Left ventricle myocardium inferior (tissue), 1 donor: ENCODE measurements at places on chromosomes 4 and X.
A peak's percentile ranks its signal among the peaks of the same experiment; 100 is the strongest.

GRCh38 chrX:39682778-39683177, 415.0 kb downstream of the BCOR start:
- no peak for DNase-seq

DNA sequence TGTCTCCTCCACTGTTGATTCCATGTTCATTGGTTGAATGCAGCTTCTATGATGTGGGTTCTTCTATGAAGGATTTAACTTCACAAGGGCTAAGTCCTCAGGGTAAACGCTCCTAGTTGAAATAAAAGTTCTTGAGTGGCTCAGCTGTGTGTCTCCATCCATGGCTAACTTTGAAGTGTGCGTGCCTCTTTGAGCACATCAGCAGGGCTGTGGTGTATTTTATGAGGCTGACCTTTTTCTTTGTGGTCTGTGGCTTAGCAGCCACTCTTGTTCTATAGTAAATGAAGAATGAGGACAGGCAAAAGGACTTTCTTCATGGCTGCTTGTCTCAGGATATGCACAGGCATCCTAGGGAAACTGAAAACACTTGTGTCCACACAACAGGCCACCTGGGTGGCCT, 88.5 kb downstream of the KIT start:
- no peak for DNase-seq

- peak; percentile 75 for DNase-seq
Observed at GRCh38 chr4:52869196-52869595, 7.1 kb downstream of the RASL11B start.

DNA sequence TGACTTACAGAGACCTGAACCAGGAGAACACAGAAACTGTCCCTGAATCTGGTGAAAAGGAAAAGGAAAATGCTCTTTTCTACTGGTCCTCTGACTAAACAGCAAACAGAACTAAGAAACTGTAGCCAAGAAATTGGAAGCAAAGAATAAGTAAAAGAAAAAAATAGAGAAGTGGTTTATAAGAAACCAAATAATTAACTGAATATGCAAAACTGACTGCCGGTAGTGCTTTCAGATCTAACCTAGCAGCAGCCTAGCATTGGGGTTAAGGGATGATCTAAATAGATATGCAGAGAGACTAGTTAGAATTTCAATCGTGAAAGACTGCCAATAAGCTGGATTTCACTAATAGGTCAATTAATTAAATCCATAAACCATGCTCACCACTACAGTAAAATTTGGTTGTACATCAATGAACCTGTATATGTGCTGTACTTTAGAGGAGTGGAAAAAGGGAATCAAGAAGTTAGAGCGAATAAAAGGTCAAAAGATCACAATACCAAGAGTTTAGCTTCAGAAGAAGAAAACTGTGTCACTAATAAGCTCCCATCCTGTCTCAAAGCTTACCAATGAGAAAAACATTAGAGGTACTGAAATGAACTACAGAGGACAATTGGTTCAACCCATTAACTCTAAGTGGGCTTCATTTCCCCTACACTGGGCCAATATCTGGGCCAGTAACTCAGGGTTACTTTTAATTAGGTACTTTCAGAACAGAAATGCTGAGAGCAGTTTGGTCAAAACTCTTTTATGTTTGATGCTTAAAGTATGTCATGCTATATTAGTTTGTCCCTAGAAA, 53.6 kb downstream of the KLHL13 start:
- no peak for DNase-seq

GRCh38 chrX:44876767-44877166, 3.8 kb downstream of the KDM6A start:
- no peak for DNase-seq

GRCh38 chrX:135346975-135347374, 37.7 kb downstream of the ETDC start:
- DNase-seq = peak; percentile 14

GRCh38 chr4:142396279-142396678, 449.8 kb downstream of the INPP4B start:
- DNase-seq = no peak

- no peak for DNase-seq
Observed at GRCh38 chr4:5357870-5358269, 306.6 kb downstream of the STK32B start.

GRCh38 chr4:118268780-118269179, 84.0 kb downstream of the PRSS12 start:
- no peak for DNase-seq

DNA sequence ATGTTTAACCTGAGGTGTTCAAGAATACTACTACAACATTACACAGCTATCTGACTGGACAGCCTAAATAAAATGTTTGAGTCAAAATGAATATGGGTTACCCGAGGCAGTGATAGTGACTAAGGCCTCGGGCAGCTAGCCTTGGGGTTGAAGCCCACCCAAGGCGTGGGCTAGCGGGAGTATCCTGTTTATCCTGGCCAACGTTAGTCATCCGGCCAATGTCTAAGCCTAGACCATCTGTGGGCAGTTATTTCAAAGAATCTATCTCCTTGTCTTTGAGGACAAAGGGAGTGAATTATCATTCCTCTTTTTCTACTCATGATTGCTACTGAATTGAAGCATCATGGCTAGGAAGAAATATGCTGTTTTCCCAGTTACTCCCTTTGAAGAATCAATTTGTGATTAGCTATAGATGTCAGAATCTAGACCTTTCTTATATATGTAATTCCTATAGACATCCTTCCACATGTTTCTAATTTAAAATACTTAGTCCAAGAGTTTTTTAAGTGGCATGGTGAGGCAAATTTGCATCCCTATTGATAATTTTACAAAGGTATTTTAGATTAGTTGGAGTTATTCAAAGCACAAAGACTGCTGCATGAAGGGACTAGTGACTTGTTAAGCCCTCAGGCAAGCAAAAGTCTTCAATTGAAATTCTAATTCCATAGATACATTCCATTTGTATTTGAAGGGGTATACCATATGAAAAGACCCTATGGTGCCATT, 6.0 kb upstream of the PDGFC start:
- DNase-seq = no peak

DNA sequence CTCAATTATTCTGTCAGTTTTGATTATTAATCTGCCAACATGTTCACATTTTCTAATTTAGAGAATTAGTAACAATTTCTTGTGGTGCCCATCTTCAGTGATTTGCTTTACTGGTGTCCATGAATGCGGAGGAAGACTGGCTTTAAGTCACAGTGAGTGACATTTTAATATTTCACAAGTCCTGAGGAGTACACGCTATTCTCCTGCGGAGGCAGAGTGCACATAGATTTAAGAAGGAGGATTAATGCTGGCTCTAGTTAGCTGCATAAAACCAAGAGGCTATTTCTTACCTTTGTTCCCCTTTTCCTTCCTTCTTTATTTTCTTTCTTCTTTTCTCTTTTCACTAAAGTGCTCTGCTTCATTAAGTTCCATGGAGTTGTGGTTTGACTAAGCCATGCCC, 495.2 kb upstream of the IGFBP7 start:
- DNase-seq = no peak

GRCh38 chr4:58313444-58313843, 1203.3 kb upstream of the IGFBP7 start:
- no peak for DNase-seq

DNA sequence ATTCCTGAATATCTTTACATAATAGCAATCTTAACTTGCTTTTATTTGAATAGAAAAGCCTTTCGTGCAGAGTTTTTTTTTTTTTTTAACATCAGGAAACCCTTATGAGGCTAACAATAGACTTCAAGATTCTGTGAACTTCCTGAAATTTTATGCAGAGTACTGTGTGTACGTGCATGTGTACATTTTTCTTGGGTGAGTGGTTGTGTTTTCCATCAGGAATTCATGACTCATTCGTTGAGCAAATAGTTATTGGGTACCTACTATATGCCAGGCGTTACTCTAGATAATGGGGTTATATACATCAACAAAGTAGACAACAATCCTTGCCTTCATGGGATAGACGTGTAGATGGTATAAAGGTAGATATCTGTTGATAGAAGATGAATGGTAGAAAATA, 59.1 kb downstream of the MRPL1 start:
- no peak for DNase-seq

GRCh38 chr4:73223258-73223650, 35.3 kb downstream of the ANKRD17 start:
- DNase-seq = no peak

DNA sequence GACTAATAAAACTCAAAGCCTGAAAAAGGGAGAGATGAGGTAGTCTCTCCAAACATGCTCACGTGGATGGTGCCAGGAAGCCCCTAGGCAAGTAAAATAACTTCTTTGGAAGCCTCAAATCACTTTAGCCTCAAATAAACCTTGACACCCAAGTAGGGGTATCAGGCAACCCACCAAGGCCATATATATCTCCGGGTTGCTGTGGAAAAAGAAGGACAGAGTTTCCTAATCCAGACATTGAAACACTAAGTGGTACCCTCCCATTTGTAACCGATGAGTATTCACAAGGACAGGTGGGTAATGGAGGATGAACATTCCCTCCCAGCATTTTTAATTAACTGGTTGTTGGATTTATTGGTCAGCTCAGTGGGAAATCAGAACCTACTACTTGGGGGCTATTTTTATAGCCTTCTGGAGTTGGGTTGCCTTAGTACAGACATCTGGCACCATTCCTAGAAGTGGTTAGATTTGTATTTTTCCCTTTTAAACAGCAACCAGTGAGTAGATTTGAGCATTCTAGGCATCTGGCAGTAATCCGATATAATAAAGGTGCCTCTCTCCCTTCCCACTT, 87.7 kb downstream of the GPC3 start:
- no peak for DNase-seq

DNA sequence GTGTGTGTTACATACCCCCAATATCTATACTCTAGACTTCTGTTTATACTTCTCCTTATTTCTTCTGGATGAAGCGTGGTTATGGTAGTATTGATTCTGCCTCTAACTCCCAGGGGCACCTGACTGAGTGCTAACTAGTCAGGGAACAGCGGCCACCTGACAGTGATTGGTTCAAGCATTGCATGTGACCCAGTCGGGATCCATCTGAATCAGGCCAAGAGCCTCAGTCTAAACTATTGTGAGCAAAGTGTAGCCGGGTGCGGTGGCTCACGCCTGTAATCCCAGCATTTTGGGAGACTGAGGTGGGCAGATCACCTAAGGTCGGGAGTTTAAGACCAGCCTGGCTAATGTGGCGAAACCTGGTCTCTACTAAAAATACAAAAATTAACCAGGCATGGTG, 10.0 kb downstream of the CCDC110 start:
- DNase-seq = no peak

DNA sequence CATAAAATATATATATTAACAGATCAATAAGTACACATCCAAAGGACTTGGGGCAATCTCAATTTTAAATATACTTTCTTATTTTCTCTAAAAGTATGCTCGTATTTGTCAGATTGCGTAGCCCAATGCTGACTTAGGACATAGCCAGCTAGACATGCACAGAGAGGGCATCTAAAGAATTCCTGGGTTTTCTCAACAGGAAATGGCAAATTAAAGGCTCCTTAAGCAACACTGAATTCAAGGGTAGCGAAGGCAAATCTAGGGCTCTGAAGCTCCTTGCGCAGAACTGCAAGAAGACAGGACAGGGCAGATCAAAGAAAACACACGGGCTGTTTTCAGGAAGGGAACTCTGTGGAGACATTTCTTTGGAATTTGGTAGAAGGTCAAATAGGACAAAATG, 94.6 kb upstream of the FTHL17 start:
- DNase-seq = no peak

DNA sequence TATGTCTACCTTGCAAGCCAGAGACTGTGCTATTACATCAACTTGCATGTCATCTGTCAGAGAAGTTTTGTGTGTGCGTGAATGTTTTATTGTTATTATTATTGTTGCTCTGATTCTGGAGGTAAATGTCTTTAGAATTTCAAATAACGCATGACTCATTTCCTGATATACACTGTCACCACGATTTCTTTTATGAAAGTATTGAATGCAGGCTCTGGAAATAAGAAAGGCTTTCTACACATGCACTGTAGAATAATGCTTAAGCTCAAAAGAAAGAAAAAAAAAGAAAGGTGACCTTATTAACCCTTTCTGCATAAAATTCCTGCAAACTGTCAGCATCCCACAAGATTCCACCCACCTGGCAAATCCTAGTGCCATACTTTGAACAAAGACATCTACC, 632.9 kb downstream of the ZNF674 start:
- DNase-seq = no peak

DNA sequence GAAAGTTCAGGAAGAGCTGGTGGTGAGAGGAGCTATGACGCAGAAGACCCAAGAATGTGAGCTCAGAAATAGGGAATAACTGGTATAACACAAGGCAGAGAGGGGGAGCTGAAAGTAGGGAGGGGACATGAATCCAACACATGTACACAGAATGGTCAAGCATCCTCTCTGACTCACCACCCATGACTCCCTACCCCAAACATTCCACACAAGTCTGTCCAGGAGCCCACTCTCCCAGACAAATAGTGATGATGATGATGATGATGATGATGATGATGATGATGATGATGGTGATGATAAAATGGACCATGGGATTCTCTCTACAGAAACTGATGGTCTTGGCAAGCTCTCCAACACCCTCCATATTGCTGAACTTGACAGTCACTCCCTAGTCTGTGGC, 46.4 kb downstream of the NAT8L start:
- DNase-seq = no peak

GRCh38 chr4:21806991-21807390, 141.6 kb downstream of the KCNIP4 start:
- no peak for DNase-seq

DNA sequence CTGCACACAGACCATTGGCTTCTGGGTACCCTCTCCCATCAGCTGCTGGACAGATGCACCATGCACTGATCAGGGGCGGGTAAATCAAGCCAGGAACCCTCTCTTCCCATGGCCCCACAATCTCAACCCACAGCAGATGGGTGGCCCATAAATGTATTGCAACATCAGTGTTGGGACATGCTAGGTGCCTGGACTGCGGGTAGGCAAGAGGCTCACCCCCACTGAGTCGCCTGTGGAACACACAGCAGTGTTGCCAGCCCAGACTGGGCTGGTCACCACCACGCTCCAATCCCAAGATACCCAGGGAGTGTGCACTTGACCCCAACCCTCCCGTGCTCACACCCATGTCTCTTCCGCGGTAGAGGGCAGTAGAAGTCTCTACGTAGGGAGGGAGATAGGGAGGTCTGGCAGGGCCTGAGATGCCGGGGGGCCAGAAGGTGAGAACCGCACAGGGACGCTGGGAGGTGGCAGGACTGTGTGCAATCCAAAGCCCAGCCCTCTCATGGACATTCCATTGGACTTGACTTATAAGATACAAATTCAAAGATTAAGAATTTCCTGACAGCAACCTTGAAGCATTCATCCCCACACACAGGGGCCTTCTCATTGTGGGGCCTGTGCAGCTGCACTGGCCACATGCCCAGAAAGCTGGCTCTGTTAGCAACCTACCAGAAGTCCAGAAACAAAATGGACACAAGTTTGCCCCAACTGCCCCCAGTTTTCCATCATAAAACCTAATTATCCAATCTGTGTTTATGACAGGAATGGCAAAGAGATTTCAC, 183.7 kb downstream of the NSUN7 start:
- no peak for DNase-seq

DNA sequence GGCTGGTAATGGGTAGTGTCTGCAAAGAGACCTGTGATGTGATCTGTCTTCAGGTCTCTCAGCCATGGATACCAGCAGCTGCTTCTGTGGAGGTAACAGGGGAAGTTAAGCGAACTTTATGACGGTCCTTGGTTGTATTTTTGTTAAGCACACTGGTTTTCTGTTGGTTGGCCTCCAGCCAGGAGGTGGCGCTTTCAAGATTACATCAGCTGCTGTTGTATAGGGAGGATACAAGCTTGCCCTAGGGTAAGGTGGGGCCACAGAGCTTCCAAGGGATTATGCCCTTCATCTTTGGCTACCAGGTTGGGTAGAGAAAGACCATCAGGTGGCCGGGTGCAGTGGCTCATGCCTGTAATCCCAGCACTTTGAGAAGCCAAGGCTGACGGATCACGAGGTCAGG, 834.2 kb upstream of the GALNTL6 start:
- DNase-seq = no peak
